ENCODE measurements at places on chromosomes 11 and 22.

- no peak for DNase-seq
Measured at GRCh38 chr22:20652582-20652981, 121.3 kb upstream of the SERPIND1 start.

DNA sequence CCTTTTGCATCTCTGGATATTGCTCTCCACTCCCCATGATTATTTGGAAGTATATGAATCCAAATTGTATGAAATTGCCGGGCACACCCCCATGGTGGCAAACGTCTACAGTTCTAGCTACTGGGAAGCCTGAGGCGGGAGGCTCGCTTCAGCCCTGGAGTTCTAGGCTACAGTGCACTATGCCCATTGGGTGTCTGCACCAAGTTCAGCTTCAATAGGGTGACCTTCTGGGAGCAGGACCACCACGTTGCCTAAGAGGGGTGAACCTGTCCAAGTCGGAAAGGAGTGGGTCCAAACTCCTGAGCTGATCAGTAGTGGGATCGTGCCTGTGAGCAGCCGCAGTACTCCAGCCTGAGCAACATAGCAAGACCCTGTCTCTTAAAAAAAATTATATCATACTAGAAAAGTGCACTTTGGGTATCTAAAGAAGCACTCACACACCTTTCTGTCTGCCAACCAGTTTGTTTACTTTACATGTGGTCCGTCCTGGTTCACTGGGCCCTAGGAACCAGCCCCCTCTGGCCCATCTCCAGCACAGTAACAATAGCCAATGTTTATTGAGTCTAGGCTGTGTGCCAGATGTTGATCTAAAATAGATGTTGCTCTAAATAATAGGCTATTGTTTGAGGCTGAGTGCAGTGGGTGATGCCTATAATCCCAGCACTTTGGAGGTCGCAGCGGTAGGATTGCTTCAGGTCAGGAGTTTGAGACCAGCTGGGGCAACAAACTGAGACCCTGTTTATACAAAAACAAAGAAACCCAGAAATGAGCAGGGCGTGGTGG is 16.4 kb upstream of the KAT5 start:
- peak; percentile 14 for DNase-seq

DNA sequence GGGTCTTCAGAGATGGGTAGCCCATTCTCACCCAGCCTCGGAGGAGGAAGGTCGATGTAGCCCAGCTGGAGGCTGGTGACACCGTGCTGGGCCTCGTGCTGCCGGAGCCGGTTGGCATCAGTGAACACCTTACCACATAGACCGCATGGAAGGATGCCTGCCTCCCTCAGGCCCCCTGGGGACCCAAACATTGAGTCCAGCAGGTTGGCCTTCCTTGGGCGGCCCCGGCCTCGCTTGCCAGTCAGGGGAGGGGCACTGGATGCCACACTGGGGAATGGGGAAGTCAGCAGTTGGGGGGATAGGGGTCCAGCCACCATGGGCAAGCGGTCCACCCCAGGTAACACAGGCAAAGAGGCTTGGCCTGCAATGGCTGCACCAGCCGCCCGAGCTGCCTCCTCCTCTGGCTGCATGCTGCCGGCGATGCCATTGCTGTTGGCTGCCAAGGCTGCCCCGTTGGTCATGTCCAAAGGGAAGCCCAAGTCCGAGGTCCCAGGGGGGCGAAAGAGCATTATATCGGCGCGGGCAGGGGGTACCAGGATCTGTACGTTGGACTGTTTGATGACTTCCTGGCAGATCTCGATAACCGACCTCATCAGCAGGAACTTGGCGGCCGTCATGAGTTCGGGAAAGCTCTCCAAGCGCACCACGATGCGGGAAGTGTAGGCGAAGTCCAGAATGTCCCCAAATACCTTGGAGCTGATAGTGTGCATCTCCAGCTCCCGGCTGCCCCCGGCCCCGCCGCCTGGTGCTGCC is 1.4 kb downstream of the PATZ1 start:
- DNase-seq = no peak

- no peak for DNase-seq
Measured at GRCh38 chr11:115155320-115155719, 348.9 kb downstream of the CADM1 start.

- no peak for DNase-seq
Measured at GRCh38 chr11:27212248-27212780, 150.7 kb downstream of the CCDC34 start.

GRCh38 chr22:19571995-19572394 is 47.8 kb upstream of the CLDN5 start:
- DNase-seq = no peak

GRCh38 chr22:29152045-29152953 is 53.4 kb upstream of the EMID1 start:
- DNase-seq = peak; percentile 40

DNA sequence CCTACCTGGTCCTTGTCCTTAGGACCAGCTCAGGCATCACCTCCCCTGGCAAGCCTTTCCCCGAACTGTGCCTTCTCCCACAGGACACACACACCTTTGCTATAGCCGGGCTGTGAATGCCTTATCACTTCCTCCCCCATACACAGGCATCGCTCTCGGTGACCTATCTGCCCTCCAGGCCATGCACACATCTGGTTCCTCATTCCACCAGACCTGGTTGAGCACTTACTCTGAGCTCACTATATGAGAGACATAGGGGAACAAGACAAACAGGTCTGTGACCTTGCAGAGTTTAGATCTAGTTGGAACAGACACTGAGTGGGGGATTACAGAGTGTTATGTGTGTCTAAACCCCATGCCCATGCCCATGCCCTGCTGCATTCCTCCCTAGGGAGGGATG is 3.1 kb upstream of the BCR start:
- DNase-seq = no peak

DNA sequence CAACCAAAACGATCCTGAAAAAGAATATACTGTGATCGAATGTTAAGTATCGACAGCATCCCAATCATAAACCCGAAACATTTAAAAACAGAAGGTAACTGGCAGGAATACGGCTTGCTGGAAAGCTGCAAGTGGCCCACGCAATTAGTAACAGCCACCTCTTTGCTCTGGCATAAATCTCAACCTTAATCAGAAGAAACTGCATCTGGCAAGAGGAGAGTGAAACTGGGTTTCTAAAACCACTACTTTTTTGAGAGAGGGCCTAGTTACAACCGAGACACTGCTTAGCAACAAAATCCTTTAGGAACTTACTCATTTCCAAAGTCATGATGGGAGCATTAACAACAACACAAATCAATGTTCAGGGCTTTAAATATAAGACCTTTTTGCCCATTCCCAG is 7.9 kb downstream of the NCAPD3 start:
- no peak for DNase-seq

GRCh38 chr11:936199-936598 is 10.5 kb downstream of the AP2A2 start:
- DNase-seq = no peak

- no peak for DNase-seq
Measured at GRCh38 chr11:75241906-75242644, 1.5 kb downstream of the TPBGL start.

- no peak for DNase-seq
Measured at GRCh38 chr11:133414506-133414905, 117.8 kb downstream of the OPCML start.

DNA sequence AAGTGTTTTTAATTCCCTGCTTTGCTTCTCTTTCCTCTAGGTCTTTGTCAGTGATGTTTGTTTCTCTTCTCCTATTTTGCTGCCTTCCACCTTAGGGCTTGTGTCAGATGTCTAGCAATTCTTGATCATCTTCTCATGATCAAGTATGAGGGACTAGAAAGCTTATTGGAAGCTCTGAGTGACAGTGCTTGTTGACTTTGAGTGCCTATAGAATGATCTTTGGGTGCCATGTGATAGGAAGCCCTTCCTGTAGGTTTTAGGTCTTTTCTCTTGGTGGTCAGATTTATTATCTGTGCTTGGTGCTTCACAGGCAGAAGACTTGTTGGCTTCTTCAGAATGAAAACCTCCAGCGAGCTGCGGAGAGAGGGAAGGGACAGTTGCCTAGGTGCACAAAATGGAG is 43.1 kb downstream of the BSX start:
- no peak for DNase-seq
